ENCODE measurements at places on chromosomes 3 and 15.
A peak's percentile ranks its signal among the peaks of the same experiment; 100 is the strongest.

GRCh38 chr3:72633534-72633933 is 214.7 kb downstream of the SHQ1 start:
- peak; percentile 53 for DNase-seq

- no peak for DNase-seq
These were observed 8.4 kb downstream of the MYO1E start for GRCh38 chr15:59364248-59364647.

- DNase-seq = no peak
These were observed 326.9 kb upstream of the CTNNB1 start for GRCh38 chr3:40872258-40872920.

DNA sequence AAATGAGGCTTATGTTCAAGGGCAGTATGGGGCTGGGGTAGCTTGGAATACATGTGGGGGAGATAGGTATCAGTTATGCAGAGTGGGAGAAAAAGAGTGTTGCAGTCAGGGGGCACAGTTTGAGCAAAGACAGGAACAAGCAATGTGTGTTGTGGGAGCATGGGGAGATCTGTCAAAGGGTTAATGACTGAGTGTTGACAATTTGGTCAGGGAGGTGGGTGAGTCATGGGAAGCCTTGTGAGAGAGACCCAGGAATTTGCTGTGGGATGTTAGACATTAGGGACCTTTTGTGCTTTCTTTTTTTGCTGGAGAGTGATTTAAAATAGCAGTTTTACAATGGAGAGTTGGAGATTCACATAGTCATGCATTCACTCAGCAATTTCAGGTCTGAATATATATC is 221.6 kb upstream of the NR2E3 start:
- DNase-seq = no peak

DNA sequence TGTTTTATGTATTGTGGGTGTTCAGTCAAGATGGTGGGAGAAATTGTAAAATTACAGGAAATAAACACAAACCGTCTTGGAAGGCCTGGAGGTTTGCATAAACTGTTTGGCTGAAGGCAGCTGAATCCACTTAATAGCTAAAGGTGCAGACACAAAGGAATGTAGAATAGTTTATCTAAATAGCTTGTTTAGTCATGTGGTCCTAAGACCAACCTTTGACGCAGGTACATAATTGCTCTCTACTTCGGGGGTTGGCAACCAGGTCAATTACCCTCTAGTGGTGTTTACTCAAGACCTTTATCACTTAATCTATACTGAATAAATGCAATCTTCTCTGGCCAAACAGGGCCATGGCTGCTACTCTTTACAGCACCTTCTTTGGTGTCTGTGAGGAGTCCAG is 502.8 kb downstream of the IGSF11 start:
- no peak for DNase-seq

GRCh38 chr3:15875016-15875689 is 77.4 kb upstream of the ANKRD28 start:
- DNase-seq = no peak

DNA sequence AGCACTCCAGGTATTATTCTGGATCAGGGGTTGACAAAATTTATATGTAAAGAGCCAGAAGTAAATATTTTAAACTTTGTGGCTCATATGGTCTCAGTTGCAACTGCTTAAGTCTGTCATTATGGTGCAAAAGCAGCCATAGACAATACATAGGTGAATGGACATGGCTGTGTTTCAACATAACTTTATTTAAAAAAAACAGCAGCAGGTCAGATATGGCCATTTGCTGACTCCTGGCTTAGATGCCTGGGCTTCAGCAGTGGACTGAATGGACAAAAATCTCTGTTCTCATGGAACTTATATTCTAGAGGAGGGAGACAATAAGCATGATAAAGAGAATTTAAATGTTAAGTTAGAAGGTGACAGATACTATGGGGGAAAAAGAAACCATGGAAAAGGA is 11.7 kb upstream of the FYCO1 start:
- DNase-seq = no peak

- no peak for DNase-seq
These were observed 977.6 kb downstream of the IGSF11 start for GRCh38 chr3:118057086-118057485.

DNA sequence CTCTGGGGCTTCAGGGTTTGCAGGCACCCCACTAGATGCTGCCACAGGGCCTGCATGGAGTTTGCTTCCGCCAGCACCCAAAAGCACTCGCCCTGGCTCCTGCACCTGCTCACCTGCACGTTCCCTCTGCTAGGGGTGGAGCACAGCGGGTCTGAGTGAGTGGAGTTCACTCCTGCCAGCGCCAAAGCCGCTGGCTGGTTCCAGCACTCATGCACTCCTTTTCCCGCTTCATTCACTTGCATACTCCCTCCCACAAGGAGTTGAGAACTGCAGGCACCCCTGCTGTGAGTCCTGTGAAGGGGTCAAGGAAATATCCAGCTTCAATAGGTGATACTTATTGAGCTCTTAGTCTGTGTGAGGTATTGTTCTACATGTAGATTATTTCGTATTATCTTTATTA is 537.5 kb downstream of the NR2F2 start:
- DNase-seq = no peak

DNA sequence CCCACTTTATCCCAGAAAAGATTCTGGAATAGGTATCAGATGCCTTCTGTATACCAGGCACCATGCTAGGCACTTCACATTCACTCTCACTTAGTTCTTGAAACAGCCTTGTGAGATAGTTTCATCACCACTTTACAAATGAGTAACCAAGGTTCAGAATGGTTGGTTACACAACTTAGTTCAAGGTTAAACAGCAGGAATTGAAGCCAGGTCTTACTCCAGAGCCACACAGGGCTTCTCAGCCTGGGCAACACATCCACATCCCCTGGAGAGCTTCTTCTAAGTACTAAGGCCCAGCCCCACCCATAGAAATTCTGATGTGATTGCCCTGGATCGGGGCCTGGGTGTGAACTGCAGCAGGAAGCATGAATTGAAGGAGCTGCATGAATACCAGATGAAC is 18.6 kb downstream of the WHAMM start:
- DNase-seq = no peak

- DNase-seq = no peak
These were observed 215.2 kb upstream of the MME start for GRCh38 chr3:154864947-154865346.

DNA sequence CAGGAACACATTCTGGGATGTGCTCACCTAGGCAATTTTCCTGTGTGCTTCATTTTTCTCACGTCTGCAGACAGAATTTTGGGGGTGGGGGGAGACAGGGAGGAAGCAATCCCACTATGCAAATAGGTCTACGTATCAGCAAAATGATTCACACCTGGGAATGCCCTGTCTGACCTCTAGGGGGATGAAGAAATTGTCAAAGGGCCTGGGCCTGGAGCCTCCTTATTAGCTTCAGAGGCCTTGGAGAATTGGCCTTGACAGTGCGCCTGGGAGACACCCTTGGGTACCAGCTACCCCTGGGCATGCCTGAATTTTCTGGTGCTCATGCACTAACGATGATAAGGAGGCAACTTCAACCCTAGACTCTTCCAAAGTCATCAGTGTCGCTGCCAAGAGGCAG is 207.5 kb downstream of the CADPS start:
- no peak for DNase-seq

DNA sequence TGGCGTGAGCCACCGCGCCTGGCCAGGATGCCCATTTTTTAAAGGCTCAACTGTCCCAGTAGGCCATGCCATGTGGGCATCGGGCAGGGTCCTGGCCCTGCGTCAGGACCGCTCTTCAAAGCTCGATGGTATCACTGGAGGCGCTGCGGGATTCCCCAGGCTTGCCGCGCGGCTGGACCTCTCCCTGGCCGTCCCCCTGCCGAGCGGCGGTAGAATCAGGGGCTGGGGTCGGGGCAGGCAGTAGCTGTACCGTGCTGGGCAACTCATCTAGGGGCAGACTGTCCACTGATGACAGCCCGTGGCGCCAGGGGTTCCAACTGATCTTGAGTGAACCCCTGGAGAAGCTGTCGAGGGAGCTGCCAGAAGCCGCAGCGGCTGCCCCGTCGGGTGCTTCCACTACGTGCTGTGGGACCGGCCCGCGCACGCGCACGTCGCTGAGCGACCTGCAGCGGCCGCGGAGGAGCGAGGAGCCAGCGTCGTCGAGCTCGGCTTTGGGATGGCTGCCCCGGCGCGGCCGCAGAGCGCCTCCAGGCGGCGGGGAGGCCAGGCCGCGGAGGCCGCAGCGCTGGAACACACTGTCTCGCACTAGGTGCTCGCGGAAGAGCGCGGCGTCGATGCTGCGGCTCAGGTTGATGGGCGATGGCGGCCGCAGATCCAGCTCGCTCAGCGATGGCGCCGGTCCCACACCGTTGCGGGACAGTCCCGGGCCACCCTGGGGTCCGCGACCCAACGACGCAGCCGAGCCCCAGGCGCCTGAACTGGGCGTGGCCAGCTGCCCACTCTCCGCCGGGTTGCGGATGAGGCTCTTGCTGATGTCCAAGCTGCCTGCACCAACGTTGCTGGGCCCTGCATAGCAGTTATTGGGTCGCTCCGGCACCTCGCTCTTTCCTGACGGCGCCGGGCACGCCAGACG is 5.8 kb downstream of the PRRT3 start:
- DNase-seq = peak; percentile 90

DNA sequence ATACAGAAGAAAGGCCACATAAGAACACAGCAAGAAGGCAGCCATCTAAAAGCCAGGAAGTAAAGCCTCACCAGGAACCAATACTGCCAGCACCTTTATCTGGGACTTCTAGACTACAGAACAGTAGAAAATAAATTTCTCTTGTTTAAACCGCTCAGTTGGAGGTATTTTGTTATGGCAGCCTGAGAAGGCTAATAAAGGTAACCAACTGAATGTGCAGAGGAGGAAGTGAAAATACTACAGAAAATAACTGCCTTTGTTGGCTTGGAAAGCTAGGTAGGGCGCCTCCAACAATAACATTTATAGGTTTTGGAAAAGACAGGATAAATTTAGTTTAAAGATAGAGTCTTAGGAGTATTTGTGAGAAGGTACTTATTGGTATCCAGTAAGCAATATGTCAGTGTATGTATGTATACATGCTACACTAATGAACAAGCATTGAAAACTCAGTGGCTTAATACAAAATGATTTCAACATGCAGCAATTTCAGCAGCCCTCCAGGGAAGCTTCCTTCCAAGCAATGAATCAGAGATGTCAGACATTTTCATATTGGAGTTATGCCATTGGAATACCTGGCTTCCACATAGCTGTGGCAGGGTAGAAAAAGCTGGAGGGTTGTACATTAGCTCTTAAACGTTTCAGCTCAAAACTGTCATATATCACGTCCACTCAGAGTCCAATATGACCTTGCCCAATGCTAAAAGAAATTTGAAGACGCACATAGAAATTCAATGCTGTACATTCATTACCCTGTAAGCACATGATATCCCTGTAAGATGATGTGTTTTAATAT is 48.9 kb downstream of the ZBBX start:
- no peak for DNase-seq

DNA sequence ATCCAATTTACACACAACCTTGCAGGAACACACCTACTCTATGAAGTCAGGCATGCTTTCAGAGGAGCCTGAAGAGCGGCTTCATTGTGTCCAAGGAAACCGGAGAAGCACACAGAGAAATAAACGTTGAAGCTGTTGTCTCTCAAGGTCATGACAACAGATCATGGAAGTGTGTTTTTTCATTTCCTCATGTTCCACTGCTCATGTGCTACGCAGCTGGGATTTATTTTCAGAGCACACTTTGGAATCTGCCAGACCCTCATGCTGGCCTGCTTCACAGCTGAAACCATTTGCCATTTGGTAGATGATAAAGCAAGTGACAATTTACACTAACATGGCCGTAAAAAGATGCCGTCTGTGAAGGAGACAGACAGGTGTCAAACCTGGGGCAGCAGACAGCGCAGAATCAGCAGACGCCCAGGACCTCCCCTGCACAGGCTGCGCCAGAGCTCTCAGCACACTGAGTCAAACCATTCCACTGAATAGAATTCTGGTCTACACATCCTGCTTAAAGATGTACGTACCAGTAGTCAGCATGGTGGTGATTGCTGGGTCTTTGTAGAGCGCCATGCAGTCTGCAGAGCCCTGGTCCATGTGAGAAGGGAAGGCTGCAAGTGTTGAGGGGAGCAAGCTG is 99.3 kb downstream of the ARNT2 start:
- DNase-seq = no peak

DNA sequence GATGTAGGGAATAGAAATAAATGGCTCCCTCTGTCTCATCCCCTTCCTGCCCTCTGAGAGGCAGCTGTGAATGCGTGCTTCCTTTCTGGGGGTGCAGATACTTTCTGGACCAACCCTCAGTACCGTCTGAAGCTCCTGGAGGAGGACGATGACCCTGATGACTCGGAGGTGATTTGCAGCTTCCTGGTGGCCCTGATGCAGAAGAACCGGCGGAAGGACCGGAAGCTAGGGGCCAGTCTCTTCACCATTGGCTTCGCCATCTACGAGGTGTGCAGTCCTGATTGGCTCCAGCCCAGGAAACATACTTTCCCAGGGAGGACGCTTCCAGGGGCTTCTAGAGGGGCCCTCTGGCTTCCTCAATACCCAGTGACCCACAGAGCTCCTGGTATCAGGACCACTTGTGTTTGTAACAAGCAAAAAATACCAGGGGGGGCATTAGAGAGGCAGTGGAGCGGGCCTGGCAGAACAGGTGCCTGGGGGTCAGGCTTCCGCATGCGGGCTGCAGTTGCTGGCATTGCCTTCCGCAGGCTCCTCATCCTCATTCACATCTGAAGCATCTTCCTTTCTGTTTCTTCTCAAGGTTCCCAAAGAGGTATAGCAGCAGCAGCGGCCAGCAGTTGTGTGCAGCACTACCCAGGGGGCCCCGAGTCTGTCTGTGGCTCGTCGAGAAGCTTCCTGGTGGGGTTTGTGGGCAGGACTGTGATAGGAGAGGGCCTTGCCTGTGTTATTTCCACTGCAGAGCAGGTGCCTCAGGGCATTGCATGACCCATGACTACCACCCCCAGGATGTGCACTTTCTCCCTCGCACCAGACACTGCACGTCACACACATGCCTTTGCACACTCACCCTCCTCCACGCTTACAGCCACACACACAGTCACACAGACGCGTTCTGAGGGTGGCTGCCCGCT is 42.5 kb downstream of the CAPN3 start:
- peak; percentile 13 for DNase-seq

DNA sequence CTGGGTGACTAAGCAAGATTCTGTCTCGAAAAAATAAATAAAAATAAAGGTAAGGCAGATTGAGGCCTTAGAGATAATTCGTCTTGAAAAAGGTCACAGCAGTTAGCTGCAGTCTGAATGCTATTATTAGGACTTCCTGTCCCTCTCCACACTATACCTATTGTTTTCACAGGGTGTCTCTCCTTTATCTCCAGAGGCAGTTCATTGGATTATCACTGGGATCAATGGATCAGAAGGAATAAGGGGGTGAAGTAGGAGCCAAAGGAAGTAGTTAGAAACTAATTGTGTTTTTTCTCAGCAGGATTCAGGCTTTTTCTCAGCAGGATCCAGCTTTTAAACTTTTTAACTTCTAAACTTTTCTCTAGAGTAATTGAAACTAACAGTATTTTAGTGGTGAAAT is 326.9 kb downstream of the IL5RA start:
- DNase-seq = no peak

- DNase-seq = no peak
These were observed 108.4 kb downstream of the OXNAD1 start for GRCh38 chr3:16373341-16373946.

GRCh38 chr3:128847666-128848370 is 31.6 kb upstream of the ACAD9 start:
- no peak for DNase-seq

Measured in activated CD4-positive, alpha-beta T cell treated with anti-CD3 and anti-CD28 coated beads for 36 hours (primary cell).